ENCODE measurements at places on chromosomes 3 and 15.

GRCh38 chr3:107999215-107999775, 91.5 kb downstream of the CD47 start:
- DNase-seq, result no peak

- DNase-seq, result no peak
Measured at GRCh38 chr3:27345493-27345892, 23.7 kb downstream of the NEK10 start.

GRCh38 chr3:160196511-160197104, 28.6 kb upstream of the C3orf80 start:
- DNase-seq, result no peak

GRCh38 chr3:59265566-59265965, 215.7 kb upstream of the CFAP20DC start:
- no peak for DNase-seq

GRCh38 chr3:63050548-63051177, 175.4 kb upstream of the CADPS start:
- DNase-seq, result no peak

- no peak for DNase-seq
Measured at GRCh38 chr15:52294881-52295420, 653 bp downstream of the MYO5C start.

DNA sequence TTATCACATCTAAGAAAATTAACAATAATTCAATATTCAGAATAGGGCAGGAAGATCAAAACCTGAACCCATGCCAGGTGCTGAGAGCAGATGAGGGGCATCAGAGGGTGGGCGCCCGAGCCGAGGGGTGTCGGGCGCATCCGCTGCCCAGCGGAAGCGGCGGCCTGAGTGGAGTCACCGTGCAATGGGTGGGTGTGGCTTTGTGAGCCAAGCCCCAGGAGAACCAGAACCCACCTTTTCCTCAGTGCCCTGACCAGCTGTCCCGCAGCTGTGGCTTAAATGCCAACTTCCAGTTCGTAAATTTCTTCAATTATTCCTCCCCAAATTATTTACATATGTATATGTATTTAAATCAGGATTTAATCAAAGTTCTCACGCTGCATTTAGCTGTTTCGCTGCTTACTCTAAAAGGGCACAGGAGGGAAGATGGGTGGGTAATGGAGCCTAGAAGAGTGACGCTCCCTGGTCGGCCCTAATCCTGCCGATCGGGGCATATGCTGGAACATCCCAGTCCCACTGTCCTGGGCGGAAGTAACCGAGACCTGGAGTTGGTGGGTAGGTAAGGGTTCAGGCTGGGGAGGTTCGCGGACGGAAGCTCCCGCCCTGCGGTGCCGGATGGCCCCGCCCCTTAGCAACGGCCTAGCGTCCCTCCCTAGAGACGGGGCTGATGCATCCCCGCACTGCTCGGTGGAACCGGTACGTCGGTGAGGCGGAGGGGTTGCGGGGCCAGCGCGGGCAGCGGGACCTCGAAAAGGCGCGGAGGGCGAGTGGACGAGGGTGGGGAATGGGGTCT, 1.3 kb downstream of the DNAH1 start:
- peak; percentile 53 for DNase-seq

DNA sequence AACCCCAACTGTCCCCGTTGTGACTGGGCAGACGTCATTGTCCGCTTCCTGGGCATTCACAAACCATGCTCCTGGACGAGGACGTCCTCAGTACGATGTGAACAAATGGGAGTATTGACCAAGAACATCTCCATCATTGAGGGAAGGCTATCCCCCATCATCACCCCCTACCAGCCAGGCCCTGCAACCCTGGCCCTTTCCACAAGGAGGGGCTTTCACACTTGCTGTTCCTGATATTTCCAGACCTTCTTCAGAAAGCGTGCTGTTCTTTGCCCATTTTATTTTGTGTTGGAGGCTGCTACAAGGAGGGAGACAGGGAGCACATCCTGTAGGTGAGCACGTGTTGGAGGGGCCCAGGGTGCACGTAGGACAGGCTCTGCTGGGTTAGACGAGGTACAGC, 277.0 kb upstream of the LRRC3B start:
- DNase-seq, result no peak

GRCh38 chr15:85580879-85581278, 200.5 kb downstream of the AKAP13 start:
- peak; percentile 43 for DNase-seq

DNA sequence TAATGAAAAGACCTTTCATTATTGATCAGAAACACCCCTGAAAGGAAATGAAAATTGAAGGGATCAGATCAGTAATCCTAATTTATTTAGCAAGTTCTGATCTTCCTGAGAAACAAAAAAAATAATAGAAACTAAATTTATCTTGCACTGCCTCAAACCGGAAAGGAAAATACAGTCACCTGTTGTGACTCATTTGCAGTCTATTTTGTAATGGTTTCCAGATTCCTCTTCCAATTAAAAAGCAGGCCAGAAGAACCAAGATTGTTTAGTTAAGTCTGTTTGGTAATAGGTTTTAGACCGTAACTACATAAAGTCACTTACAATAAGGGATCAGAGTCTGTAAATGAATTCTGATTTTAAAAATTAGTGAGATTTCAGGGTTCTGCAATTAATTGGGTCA, 49.7 kb upstream of the ATOSA start:
- no peak for DNase-seq

- no peak for DNase-seq
Measured at GRCh38 chr3:155393316-155393715, 99.8 kb upstream of the STRIT1 start.

DNA sequence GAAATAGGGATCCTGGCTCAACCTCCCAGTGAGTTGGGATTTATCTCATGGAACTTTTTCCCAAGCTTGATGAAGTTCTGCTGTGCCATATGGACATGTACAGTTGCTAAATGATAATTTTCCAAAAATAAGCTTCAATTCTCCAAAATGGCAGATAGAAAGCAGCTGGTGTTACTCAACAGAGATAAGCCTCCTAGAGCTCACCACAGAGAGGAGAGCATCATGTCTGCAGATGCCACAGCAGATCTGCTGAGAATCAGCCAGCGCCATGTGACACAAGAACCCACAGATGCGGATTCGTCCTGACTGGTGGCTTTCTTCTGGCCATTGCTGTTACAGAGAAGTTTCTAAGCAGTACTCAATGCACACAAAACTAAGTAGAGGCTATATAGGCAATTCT, 50.6 kb downstream of the AGTR1 start:
- no peak for DNase-seq

DNA sequence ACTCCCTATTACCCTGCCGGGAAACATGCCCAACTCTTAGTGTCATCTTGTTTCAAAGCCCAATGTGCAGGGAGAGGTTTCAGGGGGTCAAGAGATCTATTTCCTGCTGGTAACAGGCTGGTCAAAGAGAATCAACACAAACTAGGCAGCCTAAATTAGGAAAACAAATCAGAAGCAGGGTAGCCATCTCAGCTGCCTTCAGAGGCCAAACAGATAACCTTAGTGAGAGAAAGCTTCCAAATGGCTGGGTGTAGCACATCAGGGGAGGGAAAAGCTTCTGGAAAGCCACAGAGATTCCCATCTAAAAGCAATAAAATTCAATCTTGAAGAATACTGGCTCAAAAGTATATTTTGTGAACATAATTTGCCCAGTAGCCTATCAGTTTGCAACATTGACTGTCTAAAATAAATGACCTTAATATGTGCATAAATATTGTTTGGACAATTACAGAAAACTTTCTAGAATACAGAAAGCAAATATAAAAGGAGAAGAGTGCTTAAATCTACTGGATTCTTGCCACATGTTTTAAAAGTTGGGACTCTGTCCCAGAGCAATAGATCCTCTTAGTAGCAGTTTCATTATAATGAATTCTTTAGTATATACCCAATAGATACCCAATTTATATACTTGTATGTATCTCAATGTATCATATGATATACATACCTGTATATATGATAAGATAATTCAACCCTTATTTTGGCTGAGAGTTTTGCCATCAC, 371.9 kb upstream of the RARB start:
- DNase-seq, result no peak

DNA sequence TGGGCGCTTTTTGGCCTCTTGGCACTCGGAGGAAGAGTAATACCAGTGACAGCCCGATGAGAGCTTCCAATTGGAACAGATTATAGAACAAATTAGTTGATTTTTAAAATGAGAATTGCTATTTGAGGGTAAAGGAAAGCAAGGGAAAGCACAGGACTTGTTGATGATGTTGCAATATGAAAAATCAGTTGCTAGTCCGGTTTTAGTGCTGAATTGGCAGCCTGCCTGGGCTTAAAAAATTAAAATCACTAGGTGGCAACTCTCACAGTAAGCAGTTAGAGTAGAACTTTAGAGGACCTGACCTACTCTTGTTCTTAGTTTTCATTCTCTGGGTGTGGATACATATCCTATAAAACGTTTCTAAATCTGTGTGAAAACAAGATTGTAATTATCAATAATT, 2.1 kb upstream of the SCAANT1 start:
- no peak for DNase-seq

DNA sequence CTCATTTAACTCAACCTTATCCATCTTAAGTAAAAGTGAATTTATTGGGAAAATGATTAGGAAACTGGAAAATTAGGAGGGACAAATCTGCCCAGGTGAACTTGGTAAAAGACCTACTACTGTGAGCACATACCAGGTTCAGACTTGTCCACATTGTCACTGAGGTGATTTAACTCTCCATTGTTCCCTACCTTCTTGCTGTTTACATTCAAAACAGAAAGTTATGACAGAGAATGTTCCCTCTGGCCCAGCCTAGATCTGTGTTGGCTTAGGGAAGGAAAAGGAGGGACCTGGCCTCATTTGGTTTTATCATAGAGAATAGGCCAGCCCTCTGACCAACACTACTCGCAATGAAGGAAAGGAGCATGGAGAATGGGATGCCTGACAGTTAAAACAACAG, 117.6 kb downstream of the SATB1 start:
- no peak for DNase-seq

- DNase-seq, result no peak
Measured at GRCh38 chr15:80841541-80841940, 62.4 kb downstream of the CEMIP start.

DNA sequence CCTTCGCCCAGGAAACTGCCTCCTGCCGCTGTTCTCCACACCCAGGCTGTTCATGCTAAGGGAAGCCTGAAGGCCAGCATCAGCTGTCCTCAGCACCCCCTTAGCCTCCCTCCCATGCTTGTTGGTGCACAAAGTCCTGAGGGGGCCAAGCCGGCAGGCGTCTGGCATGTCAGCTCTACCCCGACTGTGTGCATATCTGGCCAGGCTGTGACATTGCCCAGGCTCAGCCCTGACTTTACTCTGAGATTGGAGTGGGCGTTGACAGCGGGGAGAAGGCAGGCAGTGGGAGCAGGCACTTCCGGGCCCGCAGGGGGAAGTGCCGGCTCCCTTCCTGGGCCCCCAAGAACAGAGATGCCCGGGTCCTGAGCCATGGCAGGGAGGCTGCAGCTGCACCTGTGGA, 492.2 kb downstream of the AGBL1 start:
- no peak for DNase-seq

DNA sequence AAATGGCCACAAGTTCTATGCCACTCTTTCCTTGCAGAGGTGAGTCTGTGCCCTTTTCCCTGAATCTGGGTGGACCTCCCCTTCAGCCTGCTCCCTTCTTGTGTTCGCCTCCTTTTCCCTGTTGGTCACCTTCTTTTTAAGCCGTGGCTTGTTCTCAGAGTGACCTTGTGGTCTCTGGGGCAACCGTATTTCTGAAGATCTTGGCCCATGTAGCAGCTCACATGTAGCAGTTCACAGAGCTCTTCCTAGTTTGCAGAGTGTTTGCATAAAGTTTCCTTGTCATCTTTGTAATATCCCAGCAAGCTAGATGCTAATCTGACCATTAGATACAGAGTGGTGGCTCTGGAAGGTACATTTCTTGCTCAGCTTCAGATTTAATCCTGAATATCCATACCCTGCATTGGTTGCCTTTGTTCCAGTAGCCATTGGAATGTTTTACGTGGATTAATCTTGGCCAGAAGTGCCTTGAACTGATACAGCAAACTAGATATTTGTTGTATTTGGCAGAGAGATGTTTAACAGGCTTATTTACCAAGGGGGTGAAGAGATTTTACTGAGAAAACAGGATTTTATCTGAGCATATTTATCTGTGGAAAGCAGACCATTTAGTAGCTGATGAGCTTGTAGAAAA, 40.7 kb upstream of the BSN start:
- DNase-seq, result no peak

DNA sequence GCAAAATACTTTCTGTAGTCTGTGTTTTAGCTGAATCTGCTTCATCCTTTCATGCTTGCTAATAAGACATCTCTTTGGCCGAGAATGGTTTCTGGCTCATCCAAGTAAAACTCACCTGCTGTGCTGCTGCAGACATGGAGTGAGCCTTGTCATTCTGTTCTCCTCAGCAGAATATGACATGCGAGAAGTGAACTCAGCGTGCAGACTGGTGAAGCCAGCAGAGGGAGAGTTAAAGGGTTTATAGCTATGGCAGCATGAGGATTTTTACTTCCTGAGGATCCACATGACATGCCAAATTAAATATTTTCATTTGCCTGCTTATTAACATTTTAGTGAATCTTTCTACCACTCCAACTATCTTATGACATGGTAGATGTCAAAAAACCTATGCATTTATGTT, 658.4 kb upstream of the NECTIN3 start:
- DNase-seq, result no peak

- DNase-seq, result no peak
Measured at GRCh38 chr3:100489118-100489517, 3.3 kb upstream of the TMEM45A start.

DNA sequence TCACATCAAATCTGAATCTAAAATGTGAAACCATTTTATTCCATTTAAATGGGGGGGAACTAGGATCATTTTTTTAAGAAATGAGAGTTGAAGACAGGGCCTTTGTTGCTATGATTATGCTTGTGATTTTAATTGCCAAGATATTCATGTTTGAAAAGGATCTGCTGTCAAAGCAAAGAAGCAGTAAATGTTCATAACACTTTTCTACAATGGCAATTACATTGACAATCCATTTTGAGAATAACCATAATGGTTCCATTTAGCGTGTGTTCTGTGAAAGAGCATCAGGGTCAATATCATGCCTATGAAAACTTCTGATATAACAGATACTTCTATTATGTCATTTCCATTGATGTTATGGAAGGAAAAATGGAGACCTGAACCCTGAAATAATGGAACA, 745.8 kb upstream of the SGO1 start:
- no peak for DNase-seq

GRCh38 chr3:96039632-96040031, 774.8 kb upstream of the EPHA6 start:
- no peak for DNase-seq

- no peak for DNase-seq
Measured at GRCh38 chr3:31307131-31307785, 225.5 kb upstream of the STT3B start.

DNA sequence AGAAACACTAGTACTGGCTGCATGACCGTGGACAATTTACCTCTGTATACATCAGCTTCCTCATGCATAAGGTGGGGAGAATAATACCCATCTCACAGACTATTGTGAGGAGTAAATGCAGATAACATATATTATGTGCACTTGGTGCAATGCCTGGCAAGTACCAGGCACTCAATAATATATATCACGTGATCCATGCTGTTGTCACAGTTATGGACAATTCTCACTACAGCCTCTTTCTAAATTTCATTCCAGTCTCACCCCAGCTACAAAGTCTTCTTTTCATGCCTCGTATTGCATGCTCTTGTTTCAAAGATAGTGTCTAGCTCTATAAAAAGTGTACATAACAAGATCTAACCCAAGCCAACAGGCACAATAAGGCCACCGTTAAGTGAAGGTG, 494.3 kb upstream of the ADAMTS9 start:
- no peak for DNase-seq
